ENCODE measurements at places on chromosomes 5 and 9. TPM values are rescaled to one million over a fixed set of nuclear protein-coding genes. Genes with fewer than 3 reads are reported as not detected.

GRCh38 chr9:87725356-87725899 lies 491 bp upstream of the CTSL start:
- peak overlapping the region; percentile 97 for H3K27ac ChIP-seq
- H3K36me3 ChIP-seq, result no peaks in the 10 kb centered on the region
- peaks cover 10% of the 10 kb centered on the region for H3K4me1 ChIP-seq
- peak overlapping the region; percentile 67 for H3K4me3 ChIP-seq

DNA sequence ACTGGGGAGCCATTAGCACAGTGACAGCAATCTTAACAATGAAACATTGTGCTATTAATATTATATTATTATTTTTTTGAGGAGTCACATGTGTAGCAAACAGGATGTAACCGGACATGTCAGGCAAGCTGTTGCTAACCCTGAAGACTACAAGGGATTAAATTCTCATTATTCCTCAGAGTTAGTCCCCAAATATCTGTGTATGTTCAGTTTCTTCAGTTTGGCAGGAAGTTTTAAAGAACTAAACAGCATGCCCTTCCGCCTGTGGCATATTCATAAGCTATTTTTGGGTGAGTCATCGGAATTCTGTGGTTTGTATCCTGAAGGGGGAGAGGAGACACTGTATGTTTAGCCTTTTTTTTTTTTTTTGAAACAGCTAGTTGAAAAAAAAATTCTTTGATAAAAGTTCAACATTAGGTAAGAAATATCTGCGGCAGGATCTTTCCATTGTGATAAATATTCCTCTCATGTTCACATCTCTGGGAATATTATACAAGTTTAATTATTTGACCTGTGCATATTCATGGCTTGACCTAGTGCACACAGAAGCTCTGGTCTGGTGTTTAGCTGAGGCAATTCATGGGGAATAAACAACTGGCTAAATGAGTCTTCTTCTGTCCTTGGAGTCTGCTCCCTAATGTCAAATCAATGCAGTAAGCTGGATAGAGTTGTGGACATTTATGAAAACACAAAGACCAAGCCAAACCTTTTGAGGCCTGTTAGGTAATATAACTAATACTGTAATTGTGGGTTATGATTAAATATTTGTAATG lies 202.7 kb upstream of the CDKN2B start:
- no peaks in the 10 kb centered on the region for H3K36me3 ChIP-seq
- H3K4me1 ChIP-seq, result no peaks in the 10 kb centered on the region
- no peak overlapping the region for H3K27ac ChIP-seq
- H3K4me3 ChIP-seq, result no peak overlapping the region
- DNase-seq, result no peak

- H3K4me3 ChIP-seq, result no peak overlapping the region
- DNase-seq, result no peak
- no peaks in the 10 kb centered on the region for H3K27me3 ChIP-seq
- no peaks in the 10 kb centered on the region for H3K4me1 ChIP-seq
- H3K36me3 ChIP-seq, result no peaks in the 10 kb centered on the region
- H3K27ac ChIP-seq, result no peak overlapping the region
Observed at GRCh38 chr5:146076455-146076854, 28.9 kb downstream of the PLAC8L1 start.

GRCh38 chr9:13264788-13265187 lies 14.7 kb downstream of the MPDZ start:
- H3K27me3 ChIP-seq, result no peaks in the 10 kb centered on the region
- no peaks in the 10 kb centered on the region for H3K4me1 ChIP-seq
- DNase-seq, result no peak
- H3K27ac ChIP-seq, result no peak overlapping the region

DNA sequence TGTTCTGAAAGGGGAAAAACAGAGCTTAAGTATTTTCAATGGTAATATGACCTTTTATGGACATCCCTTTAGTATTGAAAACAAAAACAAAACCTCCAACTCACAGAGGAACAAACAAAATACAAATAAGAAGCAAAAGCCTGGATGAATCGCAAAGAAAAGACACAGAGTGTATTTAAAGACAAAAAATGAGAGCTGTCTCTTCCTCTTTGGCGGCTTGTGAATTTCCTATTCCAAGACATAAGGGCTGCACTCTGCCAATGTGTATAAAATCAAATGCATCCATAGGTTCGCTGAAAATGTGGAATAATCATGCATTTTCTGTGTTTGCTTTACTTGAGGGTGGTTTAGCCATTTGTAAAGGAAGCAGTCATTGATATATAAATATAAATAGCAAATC lies 739.3 kb upstream of the ZNF608 start:
- H3K36me3 ChIP-seq, result no peaks in the 10 kb centered on the region
- no peaks in the 10 kb centered on the region for H3K27me3 ChIP-seq
- peaks cover 13% of the 10 kb centered on the region for H3K4me1 ChIP-seq
- no peak overlapping the region for H3K4me3 ChIP-seq

DNA sequence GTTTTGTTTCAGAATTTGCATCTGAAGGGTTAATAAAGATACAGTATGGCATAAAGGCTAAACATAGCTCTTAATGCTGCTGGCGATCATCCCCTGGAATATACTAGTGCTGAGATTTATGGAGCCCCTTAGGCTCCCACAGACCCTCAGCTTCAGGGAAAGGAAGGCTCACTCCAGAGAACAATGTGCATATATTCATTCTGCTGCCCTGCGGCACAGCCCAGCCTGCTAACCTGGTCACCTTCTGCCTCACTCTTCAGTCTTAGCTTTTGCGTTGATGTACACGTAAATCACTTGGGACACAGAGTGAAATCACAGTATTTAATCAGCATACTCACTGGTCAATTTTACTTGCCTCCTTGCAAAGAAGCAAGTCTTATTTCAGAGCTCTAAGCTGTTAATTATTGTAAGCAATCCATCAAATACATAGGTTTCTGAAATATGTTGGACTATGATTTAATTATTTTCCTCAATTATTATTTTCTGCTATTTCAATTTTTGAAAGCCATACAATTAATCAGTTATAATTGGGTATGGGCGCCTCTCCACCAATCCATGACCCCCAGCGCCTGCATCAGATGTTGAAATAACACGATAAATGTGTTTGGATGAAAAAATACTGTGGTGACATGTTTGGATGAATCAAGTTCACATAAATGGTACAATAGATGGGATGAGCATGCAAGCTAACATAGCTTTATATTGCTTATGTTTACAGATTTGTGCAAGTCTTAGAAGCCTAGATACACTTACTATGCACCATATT lies 11.4 kb upstream of the ACOT12 start:
- DNase-seq, result no peak
- no peaks in the 10 kb centered on the region for H3K4me1 ChIP-seq
- H3K4me3 ChIP-seq, result no peak overlapping the region
- no peak overlapping the region for H3K27ac ChIP-seq
- H3K36me3 ChIP-seq, result no peaks in the 10 kb centered on the region
- no peaks in the 10 kb centered on the region for H3K27me3 ChIP-seq

DNA sequence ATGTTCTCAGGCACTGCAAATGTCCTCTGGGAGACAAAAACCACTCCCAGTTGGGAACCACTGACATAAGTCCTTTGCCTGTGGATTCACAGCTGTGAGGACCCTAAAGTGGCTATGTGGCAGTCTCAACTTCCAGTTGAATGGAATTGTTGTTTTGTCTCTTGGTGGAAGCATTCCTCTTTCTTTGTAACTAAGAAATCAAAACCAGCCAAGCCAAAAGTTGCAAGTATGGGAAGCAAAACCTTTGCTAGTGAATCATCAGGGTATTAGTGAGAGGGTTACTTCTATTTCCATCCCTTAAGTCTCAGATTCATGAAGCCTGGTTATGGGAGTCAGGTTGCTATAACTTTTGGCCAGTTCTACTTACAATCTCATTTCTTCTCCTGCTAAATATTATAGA lies 49.8 kb upstream of the RPS23 start:
- H3K4me3 ChIP-seq, result no peak overlapping the region
- H3K27ac ChIP-seq, result no peak overlapping the region
- no peaks in the 10 kb centered on the region for H3K27me3 ChIP-seq
- H3K36me3 ChIP-seq, result no peaks in the 10 kb centered on the region

DNA sequence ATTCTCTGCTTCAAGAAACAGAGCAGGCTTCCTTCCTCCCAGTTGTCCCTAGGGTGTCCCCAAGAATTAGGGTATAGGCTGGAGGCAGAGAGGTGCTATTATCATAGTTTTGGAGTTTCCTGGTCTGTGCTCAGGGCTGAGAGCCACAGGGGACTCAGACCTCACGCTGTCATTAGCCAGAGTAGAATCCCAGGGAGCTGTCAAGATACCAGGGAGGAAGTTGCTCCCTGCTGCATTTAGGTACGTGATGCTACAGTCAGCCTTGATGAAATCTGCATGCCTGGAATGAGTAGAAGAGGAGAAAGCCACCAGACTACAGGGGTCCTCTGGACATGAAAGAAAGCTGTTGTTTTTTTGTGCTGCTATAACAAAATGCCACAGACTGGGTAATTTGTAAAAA lies 273.2 kb downstream of the SH3GL2 start:
- H3K27me3 ChIP-seq, result no peaks in the 10 kb centered on the region
- no peak overlapping the region for H3K4me3 ChIP-seq
- no peaks in the 10 kb centered on the region for H3K4me1 ChIP-seq
- DNase-seq, result no peak
- no peak overlapping the region for H3K27ac ChIP-seq

- no peak overlapping the region for H3K4me3 ChIP-seq
- H3K36me3 ChIP-seq, result no peaks in the 10 kb centered on the region
- no peaks in the 10 kb centered on the region for H3K4me1 ChIP-seq
- DNase-seq, result peak; percentile 72
- no peak overlapping the region for H3K27ac ChIP-seq
Observed at GRCh38 chr9:113558632-113559502, 95.3 kb downstream of the RGS3 start.

DNA sequence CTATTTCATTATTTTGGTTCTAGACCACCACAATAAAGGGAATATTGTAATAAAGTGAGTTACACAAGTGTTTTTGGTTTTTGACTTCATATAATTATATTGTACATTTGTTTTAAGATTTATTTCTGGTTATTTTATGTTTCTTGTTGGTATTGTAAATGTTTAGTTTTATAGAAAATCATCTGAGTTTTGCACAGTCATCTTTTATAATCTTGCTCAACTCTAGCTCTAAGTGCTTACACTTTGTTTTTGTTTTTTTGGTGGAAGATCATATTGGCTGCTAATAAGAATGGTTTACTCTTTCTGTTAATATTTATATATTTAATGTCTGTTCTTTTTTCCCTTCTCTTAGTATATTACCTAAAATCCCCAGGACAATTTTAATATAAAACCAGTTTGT lies 135.0 kb downstream of the CNTLN start:
- no peak overlapping the region for H3K4me3 ChIP-seq
- no peaks in the 10 kb centered on the region for H3K36me3 ChIP-seq
- DNase-seq, result no peak
- H3K27ac ChIP-seq, result no peak overlapping the region
- no peaks in the 10 kb centered on the region for H3K4me1 ChIP-seq
- H3K27me3 ChIP-seq, result no peaks in the 10 kb centered on the region

- no peak overlapping the region for H3K27ac ChIP-seq
- H3K4me3 ChIP-seq, result no peak overlapping the region
- DNase-seq, result no peak
- H3K36me3 ChIP-seq, result no peaks in the 10 kb centered on the region
- no peaks in the 10 kb centered on the region for H3K4me1 ChIP-seq
- H3K27me3 ChIP-seq, result no peaks in the 10 kb centered on the region
Observed at GRCh38 chr9:22037954-22038690, 29.0 kb upstream of the CDKN2B start.

DNA sequence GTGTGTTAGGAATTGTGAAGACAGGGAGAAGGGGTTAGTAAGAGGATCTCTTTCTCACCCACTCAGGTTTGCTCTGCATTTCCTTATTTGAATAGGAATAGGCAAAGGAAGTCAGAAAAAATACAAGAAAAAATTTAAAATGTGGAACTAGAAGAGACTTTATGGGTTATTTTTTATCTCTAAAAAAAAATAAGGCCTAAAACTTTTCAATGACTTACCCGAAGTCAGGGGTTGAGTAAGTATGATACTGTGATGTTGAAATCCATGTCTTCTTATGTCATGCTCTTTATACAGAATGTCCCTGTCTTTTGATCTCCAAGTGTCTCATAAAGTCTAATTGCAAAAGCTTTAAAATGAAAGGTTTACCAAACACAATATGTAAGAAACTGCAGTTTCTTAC lies 148.3 kb upstream of the PIK3R1 start:
- no peaks in the 10 kb centered on the region for H3K27me3 ChIP-seq
- no peak overlapping the region for H3K27ac ChIP-seq
- no peak for DNase-seq
- H3K4me1 ChIP-seq, result no peaks in the 10 kb centered on the region

DNA sequence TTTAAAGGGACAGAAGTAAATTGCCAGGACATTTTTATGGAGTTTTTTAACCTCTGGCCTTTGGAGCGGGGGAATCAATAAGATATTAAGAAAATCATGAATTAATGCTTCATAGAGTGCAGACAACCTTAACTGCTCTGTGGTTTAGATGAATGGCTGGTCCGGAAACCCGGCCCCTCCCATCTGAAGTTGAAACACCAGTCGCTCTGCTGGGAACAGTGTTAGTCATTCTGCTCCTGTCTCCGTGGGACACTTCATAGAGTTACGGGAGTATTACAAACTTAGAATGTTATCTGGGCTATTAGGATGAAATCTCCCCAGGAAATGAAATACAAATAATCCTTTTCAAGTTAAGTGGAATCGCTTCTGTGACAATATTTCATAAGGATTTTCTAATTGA lies 110.1 kb upstream of the IRX2 start:
- H3K4me3 ChIP-seq, result no peak overlapping the region
- no peaks in the 10 kb centered on the region for H3K4me1 ChIP-seq
- DNase-seq, result no peak
- H3K27ac ChIP-seq, result no peak overlapping the region

DNA sequence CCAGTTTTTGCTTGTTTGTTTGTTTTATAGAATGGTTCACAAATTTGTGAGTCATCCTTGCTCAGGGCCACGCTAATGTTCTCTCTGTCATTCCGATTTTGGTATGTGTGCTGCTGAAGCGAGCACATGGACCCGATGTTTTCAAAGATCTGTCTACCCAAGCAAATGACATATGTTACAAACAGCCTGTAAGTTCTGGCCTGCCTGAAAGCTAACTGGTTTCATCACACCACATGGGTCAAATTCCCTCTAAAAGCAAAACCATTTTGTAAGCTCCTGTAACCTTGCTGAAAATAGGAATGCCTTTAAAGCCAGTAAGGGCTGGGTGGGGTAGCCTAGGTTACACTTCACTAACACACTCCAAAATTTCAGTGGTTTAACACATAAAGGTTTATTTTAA lies 25.4 kb downstream of the DMRT3 start:
- no peak overlapping the region for H3K27ac ChIP-seq
- no peaks in the 10 kb centered on the region for H3K36me3 ChIP-seq
- H3K27me3 ChIP-seq, result no peaks in the 10 kb centered on the region

PCDHGC4 gene
- 5.9 TPM for total RNA-seq

PDE6A gene
- total RNA-seq, result not detected

CCL28 gene
- 4.1 TPM for total RNA-seq

ACOT12 gene
- 0.55 TPM for total RNA-seq

SLC25A2 gene
- 2.4 TPM for total RNA-seq

INSYN2B gene
- not detected for total RNA-seq

IFNA2 gene
- total RNA-seq, result not detected

NUDT2 gene
- 7.6 TPM for total RNA-seq

PTGES gene
- total RNA-seq, result 7.5 TPM

TAF11L6 gene
- not detected for total RNA-seq

COX7C gene
- total RNA-seq, result 723 TPM

FAM53C gene
- 20.0 TPM for total RNA-seq
